ENCODE measurements at places on chromosomes 12 and 14. TPM values are rescaled to one million over a fixed set of nuclear protein-coding genes. Genes with fewer than 3 reads are reported as not detected.

The DHRS2 gene
- total RNA-seq = 10.0 TPM

- no peak for DNase-seq
- peaks cover 8% of the 10 kb centered on the region for H3K4me1 ChIP-seq
- H3K36me3 ChIP-seq = no peaks in the 10 kb centered on the region
These were observed 9.1 kb downstream of the FAM181A start for GRCh38 chr14:93936245-93936644.

GRCh38 chr12:98646294-98647090 lies 1.4 kb downstream of the APAF1 start:
- H3K4me3 ChIP-seq = peak overlapping the region; percentile 68
- no peaks in the 10 kb centered on the region for H3K36me3 ChIP-seq
- peak; percentile 15 for DNase-seq
- no peak overlapping the region for H3K27ac ChIP-seq
- peaks cover 2% of the 10 kb centered on the region for H3K4me1 ChIP-seq

GRCh38 chr12:50052964-50053363 lies 4.4 kb upstream of the ASIC1 start:
- H3K4me3 ChIP-seq = no peak overlapping the region
- no peak for DNase-seq
- H3K27ac ChIP-seq = no peak overlapping the region
- no peaks in the 10 kb centered on the region for H3K36me3 ChIP-seq

The CABP1 gene
- total RNA-seq = 0.84 TPM

GRCh38 chr12:4292341-4293073 lies 18.9 kb downstream of the CCND2 start:
- DNase-seq = no peak
- no peaks in the 10 kb centered on the region for H3K4me1 ChIP-seq
- H3K27me3 ChIP-seq = no peaks in the 10 kb centered on the region
- no peak overlapping the region for H3K4me3 ChIP-seq
- H3K36me3 ChIP-seq = no peaks in the 10 kb centered on the region

DNA sequence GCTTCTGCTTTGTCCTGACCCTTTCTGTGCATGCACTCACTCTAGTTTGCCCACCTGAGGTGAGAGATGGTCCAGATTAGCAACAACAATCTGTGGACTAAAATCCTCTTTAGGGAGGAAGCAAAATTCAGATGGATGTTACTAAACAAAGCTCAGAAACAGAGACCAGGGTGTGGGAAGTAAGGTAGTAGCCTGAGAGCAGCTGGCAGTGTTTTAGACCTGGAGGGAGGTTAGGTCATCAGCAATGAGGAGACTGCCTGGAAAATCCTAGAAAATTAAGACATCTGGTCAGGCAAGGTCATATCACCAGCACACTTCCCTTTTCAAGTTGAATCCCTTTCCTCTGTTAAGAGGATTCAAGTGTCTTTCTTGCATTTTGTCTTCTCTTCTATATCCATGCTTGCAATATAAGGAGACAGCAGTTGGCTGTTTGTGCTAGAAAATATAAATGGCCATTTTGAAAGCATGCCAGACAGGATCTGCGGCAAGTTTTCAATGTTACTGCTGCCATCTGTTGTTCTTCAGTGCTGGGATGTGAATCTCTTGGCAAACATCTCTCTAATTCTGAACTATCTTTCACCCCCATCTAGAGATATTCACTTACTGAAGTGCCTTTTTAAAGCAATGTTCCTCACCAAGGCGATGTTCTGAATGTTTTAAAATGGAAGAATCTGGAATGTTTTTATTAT lies 266.4 kb downstream of the NAV3 start:
- no peaks in the 10 kb centered on the region for H3K27me3 ChIP-seq
- no peak overlapping the region for H3K4me3 ChIP-seq
- no peak overlapping the region for H3K27ac ChIP-seq
